ENCODE measurements at places on chromosomes 2 and 18.

GRCh38 chr2:30769891-30770462 is 37.3 kb downstream of the CAPN13 start:
- DNase-seq = no peak

- DNase-seq = no peak
These were observed 565.5 kb upstream of the CHAC2 start for GRCh38 chr2:53202063-53202462.

- DNase-seq = no peak
These were observed 122.5 kb downstream of the FHOD3 start for GRCh38 chr18:36419900-36420531.

GRCh38 chr2:6580982-6581381 is 284.7 kb downstream of the CMPK2 start:
- no peak for DNase-seq

GRCh38 chr2:236689981-236690380 is 120.4 kb downstream of the ACKR3 start:
- DNase-seq = no peak

DNA sequence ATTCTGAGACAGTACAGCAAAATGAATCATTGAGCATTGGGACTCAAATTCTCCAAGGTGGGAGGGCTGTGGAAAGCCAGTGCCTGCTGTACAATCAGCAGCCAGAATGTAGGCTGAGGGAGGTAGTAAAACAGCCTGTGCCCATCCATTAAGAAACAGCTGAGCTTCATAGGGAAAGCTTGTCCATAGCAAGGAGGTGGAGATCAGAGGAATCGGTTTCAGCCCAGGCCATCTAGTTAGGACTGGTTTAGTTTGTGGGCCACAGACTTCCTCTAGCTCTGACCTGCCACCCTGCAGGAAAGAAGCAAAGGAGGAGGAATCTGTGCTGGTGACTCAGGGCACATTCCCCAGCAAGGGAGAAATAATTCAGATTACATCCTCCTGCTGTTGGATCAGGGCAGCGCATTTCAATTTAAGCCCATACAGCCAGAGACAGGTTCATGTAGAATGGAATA is 333.4 kb downstream of the SETBP1 start:
- DNase-seq = no peak

- no peak for DNase-seq
These were observed 74.7 kb upstream of the RAB6C start for GRCh38 chr2:129904532-129905446.

GRCh38 chr2:156517419-156517818 is 81.2 kb downstream of the GPD2 start:
- DNase-seq = no peak

- DNase-seq = no peak
These were observed 184.2 kb upstream of the NXPH2 start for GRCh38 chr2:138964418-138964817.

GRCh38 chr2:145323512-145323911 is 803.6 kb upstream of the ZEB2 start:
- no peak for DNase-seq

GRCh38 chr2:100059638-100060037 is 82.8 kb downstream of the AFF3 start:
- no peak for DNase-seq

Measured in GM20000 (cell line).